ENCODE measurements at places on chromosomes 16 and 17.

- DNase-seq, result no peak
Measured at GRCh38 chr16:55078699-55079410, 148.2 kb downstream of the IRX5 start.

DNA sequence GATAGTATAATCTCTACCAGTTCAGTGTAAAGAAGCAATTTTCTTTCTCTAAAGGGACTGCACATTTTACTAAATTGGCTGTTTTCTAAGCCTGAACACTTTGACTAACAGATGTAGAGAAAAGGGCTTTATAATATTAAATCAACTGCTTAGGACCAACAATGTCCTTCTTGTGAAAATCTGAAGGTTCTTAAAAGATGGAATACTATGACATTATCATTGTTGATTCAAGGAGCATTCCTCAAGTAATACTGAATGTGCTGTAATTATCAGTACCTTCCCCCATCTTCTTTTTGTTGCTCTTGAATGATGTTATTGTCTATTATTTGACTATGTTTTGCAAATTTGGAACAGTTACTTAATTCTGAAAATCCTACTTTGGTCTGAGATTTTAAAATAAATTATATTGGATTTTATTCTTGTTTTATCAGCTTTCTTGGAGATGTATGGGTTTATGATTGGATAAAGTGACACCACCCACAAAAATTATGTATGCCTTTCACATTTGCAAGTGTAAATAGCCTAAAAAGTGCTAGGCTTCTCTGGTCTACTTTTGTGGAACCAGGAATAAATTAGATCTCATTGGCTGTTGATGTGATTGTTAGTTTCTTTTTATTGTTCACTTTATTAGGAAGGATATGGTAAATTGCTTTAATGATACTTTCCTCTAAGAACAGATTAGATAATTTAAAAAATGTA, 53.0 kb downstream of the TAOK1 start:
- no peak for DNase-seq

DNA sequence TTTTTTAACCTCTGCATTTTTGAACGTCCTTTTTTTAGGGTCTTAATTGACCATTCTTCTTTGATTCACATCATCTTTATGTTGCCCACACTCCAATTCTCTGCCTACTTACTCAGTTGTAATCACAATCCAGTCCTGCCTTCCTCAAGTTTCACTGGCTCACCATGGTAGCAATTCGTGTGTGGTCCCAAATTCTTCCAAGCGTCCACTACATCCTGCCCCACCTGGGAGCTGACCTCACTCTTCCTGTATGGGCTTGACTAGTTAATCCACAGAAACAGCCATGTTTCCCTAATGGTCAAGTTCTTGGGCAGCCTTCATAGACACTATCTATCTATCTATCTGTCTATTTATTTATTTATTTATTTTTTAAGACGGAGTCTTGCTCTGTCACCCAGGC, 7.1 kb downstream of the TLCD2 start:
- DNase-seq, result no peak

DNA sequence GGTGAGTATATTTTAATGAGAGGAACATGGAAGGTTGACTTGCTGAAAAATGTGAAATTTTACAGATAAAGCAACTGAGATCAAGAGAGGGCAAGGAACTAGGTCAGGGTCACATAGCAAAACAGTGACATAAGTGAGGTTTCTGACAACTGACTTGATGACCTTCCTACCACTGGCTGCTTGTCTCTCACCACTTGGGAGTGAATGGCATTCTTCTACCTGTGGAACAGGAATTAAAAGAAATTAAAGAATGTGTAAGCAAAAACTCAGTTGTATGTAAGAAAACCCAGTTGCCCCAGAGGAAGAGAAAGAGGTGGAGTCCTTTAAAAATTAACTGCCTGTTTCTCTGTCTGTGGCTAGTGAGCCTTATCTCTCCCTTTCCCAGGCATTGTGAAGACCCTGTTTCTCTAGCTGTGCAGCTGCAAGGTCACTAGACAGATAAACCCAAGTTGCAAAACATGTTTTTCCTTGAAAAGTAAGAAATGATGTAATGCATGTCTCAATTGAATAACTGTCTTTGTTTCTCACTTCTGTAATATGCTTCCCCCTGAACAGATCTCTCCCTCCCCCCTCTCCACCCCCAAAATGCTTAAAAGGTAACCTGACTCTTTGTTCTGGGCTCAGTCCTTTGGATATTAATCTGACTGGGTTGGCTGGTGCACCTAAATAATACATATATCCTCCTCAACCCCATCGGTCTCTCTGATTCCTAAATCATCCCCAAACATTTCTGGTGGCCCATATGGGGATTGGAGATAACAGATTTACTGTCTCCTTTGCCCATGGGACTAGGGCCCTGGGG, 23.4 kb downstream of the ACSM1 start:
- DNase-seq, result no peak

DNA sequence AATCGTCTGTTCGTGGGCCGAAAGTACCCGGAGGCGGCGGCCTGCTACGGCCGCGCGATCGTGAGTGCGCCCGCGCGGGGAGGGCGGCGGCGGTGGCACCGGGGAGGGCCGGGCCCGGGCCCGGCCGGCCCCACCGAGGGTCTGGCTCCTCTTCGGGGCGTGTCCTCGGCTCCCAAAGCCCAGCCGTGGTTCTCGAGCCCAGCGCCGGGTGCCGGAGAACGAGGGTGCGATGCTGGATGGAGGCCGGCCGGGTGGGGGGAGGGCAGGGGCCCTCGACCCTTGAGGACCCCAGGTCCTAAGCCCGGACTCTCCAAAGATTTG, 375 bp downstream of the STUB1 start:
- DNase-seq, result no peak

DNA sequence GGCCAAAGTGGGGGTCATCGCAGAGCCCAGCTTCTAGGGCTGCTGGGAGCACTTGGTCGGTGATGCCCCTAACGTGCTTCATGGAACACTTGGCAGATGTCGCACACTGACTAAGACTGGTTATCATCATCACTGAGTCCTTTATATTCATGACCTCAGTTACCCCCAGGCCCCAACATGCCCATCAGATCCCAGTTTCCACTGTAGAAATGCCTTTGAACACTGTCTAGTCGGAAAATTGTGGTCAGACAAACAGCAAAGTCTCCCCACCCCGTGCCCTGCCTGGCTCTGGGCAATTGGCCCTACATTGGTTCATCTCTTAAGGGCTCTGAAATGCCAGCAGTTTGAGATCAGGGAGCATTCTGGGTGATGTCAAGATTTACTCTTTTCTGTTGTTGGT, 51.3 kb downstream of the NKD1 start:
- DNase-seq, result no peak

GRCh38 chr17:32386844-32387243, 36.9 kb downstream of the ZNF207 start:
- no peak for DNase-seq

DNA sequence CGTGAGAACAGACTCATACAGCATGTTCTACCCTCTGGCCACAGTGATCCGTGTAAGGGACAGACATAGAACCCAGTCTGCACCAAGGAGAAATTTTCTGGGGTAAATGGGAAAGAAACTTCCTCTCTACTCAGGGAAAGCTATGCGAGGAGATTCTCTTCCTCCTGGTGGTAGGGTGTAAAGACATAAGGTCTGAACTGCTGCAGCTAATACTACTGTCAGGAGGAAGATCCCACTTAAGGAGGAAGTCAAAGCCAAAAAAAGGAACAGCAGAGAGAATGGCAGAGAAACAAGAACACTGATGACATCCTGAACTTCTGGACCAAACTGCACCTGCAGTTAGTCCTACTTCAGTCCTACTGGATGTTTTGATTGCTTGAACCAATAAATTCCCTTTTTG, 7.1 kb upstream of the TM4SF5 start:
- no peak for DNase-seq

GRCh38 chr16:74724820-74725549, 24.3 kb upstream of the MLKL start:
- no peak for DNase-seq

DNA sequence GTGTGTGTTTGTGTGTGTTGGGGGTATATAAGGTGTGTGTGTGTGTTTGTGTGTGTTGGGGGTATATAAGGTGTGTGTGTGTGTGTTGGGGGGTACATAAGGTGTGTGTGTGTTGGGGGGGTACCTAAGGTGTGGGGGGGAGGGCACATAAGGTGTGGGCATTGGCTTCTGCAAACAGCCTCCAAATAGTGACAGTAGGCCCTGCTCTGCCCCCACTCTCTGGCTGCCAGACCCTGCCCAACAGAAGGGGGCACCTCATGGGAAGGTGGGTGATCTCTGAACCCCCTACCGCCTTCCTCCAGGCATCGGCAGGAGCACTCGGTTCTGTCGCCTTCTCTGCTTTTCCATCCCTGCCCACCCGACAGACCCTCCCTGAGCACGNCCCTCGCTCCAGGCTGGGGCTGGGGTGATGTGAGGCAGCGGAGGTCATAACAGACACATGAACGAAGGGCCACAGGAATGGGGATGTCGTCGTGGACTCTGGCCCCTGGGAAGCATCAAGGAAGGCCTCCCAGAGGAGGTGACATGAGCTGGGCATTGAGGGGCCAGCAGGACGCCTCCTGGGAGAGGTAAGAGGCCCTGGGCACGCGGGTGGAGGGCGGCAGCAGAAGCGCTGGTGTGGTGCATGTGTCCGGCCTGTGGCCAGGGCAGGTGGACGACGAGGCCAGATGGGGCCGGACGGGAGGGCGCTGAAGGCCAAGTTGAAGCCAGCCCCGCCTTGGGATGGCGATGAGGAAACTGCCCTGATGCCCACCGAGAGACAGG, 136.6 kb upstream of the RPH3AL start:
- DNase-seq, result peak; percentile 75
